ENCODE measurements at places on chromosomes 16 and 17. TPM values are rescaled to one million over a fixed set of nuclear protein-coding genes. Genes with fewer than 3 reads are reported as not detected.
A peak's percentile ranks its signal among the peaks of the same experiment; 100 is the strongest.

- DNase-seq = no peak
Observed at GRCh38 chr16:57355898-57356414, 2.6 kb upstream of the CCL22 start.

- DNase-seq = peak; percentile 34
Observed at GRCh38 chr17:31598921-31599571, 207.6 kb downstream of the RAB11FIP4 start.

- no peak for DNase-seq
Observed at GRCh38 chr16:70160388-70160787, 13.2 kb upstream of the CLEC18C start.

DNA sequence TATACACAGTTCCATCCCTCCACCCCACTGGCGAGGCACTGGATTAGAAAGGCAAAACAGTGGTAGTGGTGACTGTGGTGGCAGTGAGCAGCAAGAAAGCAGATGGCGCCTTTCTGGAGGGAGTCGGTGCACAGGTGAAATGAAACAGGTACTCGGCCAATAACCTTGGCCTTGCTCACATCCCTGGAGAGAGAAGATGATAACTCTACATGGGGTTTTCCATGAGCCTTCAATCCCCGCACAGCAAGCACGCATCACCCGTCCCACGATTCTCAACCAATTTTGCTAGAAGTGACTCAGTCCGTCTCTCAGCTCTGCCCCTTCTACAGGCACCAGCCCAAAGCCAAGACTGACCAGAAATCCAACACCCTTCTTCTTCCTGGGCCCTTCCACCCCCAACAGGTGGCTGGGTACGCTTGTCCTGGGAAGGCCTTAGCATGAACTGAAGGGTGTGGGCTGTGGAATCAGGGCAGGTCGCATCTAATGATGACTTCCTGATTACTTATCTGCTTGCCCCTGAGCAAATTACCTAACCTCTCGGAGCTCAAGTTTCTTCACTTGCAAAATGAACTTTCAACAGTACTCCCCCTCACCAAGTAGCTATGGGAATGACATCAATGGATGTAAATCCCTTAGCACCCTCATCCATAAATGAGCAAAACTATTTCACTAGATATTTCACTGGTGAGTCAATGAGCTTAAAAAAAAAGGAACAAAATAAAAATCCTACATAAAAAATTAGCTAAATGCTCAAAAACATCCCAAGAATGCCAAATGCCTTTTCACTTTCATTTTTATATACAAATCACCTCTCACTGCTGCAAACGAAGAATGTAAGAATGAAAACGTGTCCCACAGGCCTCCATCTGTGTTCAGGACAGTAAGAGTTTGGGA is 18.0 kb downstream of the XPO6 start:
- peak; percentile 83 for DNase-seq

DNA sequence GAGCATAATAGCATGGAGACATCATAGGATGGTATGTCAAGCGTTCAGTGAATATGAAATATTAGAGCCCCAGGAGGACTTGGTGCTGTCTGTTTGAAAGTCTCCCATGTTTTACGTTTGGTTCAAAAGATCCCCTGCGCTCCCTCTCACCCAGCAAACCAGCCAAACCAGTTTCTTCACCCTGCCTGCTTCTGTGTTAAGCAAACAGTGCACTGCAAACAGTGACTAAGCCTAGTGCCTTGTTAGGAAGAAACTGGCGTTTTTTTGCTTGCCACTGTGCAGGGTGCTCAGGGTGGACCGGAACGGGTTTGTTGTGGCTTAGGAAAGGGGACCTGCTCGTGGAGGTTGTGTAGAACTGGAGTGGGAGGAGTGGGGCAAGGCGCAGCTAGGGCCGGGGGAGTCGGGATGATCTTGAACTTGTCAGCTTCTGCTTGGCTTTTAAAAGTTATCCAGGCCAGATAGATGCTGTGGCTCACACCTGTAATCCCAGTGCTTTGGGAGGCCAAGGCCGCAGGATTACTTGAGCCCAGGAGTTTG is 7.7 kb downstream of the CDH1 start:
- no peak for DNase-seq

DNA sequence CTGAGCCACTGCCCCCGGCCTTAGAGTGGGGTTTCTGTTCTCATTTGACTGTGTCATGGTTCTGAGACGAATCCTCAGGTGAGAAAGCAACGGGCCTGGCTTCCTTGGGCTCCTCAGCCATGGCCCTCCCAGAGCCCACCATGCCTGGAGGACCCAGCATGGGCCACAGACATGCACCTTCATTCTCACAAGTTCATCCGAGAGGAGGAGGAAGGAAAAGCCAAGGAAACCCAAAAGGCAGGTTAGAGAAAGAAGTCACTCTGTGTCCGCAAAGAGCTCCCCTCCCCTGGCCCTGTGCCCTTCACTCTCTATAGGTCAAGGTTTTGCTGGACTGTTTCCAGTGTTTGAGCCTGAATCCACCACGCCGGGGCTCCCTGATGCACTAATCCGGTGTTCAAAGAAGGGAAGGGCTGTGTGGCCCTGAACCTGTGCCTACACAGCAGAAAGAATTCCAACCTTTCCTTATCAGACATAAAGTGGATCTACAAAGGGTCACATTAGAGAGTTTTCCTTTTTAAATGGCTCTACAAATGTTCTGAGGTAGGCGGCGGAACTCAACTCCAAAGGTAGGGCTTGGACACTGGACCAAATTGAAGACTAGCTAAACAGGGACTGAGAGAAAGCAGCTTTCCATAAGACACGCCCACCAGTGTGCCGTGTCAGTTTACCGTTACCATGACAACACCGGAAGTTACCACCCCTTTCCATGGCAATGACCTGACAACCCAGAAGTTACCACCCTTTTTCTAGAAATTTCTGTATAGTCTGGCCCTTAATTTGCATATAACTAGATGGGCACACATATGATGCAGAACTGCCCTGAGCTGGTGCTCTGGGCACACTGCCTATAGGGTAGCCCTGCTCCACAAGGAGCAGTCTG is 15.9 kb upstream of the PECAM1 start:
- DNase-seq = peak; percentile 35

Gene PLXDC1
- 1.2 TPM for total RNA-seq

Gene RPAIN
- 55.3 TPM for total RNA-seq

- DNase-seq = no peak
Observed at GRCh38 chr17:68176718-68177117, 71.1 kb upstream of the AMZ2 start.

DNA sequence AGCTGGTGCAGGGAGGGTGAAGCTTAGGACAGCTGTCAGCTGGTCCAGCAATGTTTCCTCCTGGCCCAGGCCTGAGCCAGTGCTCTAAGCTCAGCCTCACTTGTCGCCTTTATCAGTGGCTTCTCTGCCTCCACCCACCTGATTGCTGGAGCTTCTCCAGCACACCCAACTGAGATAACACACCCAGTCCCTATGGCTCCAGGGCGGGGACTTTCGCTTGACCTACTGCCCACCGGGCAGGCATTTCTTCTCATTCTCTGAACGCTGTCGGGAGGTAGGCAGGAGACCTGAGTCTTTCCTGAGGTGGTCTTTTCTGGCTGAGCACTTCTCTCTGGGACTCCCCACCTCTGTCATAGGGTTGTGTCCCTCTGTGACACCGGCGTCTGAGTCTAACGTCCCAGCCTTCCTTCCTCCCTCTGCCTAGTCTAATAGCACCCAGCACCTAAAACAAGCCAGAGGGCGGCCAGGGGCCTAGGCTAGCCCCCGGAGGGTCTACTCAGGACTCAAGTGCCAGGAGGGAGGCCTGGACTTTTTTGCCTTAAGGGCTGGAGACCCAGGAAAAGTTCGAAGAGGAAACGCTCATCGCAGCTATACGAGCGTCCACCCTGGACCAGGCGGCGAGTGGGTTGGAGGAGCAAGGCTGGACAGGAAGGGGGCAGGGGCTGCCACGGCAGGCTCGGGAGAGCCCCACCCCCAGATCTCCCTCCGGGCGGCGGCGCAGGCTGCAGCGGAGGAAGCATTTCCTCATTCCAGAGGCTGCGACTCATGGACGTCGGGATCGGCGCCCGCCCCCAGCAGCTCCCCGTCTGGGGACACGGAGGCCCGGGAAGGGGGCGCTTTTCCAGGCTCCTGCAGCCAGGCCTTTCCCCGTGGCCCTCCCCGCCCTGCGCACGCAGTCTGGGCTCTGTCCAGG is 756 bp downstream of the TAX1BP3 start:
- peak; percentile 88 for DNase-seq

DNA sequence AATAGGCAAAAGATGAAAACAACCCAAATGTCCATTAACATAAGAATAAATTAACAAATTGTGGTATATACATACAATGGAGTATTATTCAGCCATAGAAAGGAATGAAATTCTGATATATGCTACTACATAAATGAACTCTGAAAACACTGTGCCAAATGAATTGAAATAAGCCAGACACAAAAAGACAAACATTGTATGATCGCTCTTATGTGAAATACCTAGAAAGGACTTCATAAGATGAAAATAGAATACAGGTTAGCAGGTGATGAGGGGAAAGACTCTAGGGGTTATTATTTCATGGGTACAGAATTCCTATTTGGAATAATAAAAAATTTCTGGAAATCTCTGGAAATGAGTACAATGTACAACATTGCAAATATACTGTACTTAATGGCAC is 80.2 kb downstream of the BRIP1 start:
- no peak for DNase-seq

DNA sequence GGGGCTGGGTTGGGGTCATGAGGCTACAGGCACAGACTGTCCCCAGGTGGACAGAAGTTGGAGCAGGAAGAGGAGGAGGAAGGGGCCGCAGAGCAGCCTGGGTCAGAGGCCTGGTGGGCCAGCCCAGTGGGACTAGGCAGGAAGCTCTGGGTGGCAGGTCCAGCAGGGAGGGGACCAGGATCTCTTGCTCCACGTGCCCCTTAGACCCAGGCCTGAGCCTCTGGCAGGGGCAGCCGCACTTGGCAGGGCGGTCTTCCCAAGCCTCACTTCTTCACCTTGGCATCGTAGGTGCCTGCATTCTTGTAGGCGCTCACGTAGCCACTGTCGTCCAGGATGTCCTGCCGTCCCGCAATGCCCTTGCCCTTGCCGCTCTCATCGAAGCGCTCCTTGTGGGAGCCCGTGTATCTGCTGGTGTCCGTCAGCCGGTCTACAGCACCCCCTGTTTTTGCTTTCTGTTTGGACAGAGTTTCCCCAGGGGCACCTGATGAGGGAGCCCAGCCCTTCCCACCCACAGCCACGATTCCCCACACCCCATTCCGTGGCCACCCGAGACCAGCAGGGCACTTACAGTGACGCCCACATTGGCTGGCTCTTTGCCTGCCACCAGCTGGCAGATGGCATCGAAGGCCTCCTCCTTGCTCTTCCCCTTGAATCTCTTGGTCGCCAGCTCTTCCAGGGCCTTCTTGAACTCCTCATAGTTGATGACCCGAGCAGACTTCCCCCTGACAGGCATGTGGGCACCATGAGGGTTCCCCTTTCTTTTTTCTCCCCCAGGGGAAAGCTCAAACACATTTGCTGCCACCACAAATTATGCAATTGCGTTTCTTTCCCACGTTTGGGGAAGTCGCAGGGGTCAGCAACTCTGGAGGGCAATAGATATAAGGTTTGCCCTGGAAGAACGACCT is 3.1 kb downstream of the TPPP3 start:
- DNase-seq = no peak

DNA sequence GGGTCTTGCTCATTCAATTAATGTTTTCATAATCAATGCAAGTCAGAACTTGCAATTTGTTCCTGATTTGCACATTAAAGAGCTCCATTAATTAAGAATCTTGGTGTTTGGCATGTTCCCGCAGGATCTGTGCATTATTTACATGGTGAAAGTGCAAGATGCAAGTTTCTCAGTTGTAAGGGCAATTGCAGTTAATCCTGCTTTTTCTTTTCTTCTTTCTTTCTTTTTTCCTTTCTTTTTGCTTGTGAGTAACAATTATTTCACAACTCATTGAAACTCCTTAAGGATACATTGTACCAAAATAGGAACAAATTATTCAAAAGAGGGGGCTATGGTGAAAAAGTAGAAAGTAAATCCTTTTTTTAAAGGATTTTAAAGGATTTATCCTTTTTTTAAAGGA is 24.2 kb downstream of the AATF start:
- no peak for DNase-seq

DNA sequence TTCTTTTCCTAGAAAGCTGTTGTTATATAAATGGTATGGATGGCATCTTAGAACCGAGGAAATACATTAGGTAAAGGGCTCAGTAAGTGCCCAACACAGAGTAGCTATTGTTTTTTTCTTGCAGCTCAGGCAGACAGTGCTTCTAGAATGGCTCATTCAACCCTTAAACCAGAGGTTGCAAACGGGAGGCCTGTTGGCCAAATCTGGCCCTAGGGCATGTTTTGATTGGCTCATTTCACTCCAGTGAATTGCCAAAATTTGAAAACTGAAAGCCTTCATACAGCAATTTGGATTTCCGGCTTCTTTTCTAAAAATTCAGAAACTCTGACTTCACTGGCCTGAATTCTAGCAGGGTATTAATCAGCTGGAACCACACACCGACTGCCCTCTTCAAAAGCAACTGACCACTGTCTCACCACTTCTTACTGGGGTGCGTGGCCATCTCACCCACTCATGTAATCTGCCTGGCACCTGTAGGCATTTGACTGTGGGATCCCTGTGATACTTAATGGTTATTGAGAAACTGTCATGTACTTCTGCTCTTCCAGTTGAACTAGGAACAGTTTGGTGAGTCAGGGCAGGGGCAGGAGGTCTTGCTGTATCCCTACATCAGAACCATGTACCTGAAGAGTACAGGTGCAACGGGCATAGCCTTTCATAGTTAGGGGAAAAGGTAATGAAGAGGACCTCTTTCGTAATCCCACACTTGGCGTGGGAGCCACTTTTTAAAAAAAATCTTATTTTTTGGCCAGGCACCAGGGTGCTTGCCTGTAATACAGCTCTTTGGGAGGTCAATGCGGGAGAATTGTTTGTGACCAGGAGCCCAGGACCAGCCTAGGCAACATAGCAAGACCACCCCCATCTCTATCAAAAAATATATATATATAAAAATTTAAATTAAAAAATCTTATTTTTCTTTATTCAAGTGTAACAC is 53.6 kb upstream of the SCNN1B start:
- peak; percentile 79 for DNase-seq

- DNase-seq = peak; percentile 52
Observed at GRCh38 chr17:14302091-14302430, 1.2 kb downstream of the HS3ST3B1 start.

- DNase-seq = peak; percentile 38
Observed at GRCh38 chr17:37742116-37742761, 2.6 kb downstream of the HNF1B start.

- DNase-seq = peak; percentile 89
Observed at GRCh38 chr17:31321481-31321880, at the start of gene EVI2A. EVI2A (minus strand) TSS chr17:31321622; CDS start chr17:31319013, 2,609 bp downstream.

DNA sequence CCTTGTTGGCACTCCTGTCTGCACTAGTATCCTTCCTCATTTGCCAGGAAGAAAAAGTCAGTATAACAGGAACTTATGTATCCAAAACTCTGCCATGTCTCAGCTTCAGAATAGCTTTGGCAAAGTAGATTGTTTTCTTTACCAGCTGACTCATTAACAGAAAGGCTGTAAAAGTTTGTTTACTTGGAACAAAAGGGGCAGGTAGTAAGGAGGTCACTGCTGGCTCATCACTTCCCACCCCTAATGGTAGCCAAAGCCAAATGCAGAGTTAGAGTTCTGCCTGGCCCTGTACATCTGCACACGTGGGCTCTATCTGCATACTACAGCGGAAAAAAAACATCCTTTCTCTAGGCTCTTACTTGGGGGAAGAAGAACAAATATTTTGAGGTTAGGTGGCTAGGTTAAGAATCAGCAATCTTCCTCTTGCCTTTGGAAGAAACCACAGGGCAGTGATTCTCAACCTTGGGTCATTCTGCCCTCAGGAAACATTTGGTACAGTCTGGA is 90.9 kb upstream of the BCAR1 start:
- DNase-seq = peak; percentile 95

Gene NLGN2
- total RNA-seq = 8.9 TPM

Gene PLD2
- total RNA-seq = 7.5 TPM

Gene MYH8
- not detected for total RNA-seq

- peak; percentile 42 for DNase-seq
Observed at GRCh38 chr17:74429604-74430384, 2.1 kb upstream of the GPRC5C start.

GRCh38 chr17:10197721-10198508 is 491 bp downstream of the GAS7 start:
- DNase-seq = no peak

Data from M059J (cell line).